ENCODE measurements at places on chromosomes 6 and 20.

GRCh38 chr6:23377830-23378229 lies 748.2 kb upstream of the NRSN1 start:
- DNase-seq = no peak

DNA sequence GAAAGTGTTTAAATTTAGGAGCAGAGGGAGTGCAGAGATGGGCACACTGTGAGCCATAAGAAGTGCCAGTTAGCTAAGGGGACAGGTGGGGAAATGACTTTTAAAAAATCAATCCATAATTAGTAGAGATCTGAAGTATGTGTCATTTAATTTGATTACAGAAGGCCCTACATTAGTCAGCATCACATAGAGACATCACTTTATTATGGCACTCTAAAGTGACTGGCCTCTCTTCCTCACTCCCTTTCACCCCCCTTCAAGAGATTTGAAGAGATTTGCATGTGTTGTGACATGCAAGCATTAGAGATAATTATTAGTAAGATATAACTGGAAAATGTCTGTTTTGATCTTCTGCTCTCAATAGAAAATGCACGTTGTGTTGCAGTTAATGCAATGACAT lies 86.7 kb downstream of the SLX4IP start:
- no peak for DNase-seq

- no peak for DNase-seq
Measured at GRCh38 chr20:25273541-25274358, 25.9 kb downstream of the PYGB start.

DNA sequence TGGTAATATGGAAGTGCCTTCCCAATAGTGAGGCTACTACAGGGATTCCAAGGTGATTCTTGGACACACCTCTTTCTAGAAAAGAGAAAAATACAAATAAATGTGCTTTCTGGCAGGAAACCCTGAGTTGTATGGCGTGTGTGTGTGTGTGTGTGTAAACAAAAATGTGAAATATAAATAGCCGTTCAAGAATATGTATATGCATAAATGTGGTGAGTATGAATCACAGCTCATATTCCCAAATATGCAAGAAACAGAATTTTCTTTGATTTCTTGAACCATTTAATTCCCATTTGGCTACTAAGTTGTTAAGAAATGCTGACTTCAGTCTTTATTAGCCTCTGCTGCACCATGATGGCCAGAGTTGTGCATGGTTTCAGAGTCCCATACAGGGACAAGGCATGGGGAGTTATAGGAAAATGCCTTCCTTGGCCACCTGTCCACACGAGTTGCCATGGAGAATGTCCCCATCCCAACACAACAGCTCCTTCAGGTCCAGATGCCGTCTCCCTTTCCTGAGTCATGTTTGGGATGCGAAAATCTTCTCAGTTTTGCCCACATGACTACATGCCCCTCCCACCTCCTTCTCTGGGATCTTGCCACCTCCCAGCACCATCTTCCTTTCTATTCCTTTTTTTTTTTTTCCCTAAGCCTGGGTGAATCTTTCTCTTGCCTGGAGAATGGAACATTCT lies 312.4 kb upstream of the ECI2 start:
- DNase-seq = no peak

GRCh38 chr6:37946057-37946456 lies 126.5 kb downstream of the ZFAND3 start:
- no peak for DNase-seq

DNA sequence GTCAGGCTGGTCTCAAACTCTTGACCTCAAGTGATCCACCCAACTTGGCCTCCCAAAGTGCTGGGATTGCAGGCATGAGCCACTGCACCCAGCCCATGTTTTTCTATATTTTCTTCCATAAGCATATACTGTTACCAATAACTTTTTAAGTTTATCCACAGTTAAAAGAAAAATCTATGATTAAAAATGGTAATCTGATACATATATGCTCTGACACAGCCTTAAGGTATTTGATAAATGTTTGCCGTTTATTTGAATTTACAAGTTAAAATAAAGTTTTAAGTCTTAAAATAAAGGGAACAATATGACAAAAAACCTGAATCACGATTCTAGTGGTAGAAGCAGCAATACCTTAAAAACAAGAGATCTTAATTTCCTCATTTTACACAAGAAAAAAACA lies 5.2 kb downstream of the STK38 start:
- no peak for DNase-seq

DNA sequence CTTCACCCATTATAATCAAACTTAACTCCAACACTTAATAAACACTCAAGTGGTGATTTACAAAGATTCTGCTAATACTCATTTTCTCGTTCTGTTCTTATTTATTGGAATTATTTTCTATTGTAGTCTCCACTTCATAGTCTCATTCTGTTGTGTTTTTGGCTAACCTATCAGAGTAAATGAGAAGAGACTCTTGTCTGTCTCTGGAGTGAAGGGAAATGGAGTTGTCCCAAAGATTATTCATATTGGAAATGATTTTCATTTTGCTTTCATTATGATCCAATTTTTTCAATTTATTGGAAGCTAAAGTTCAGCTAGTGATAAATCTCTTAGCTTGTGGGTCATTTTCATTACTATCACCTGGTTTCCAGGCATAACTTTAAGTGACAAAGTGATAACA lies 454.9 kb upstream of the JAG1 start:
- DNase-seq = no peak

- no peak for DNase-seq
Measured at GRCh38 chr6:31170987-31171671, 647 bp upstream of the POU5F1 start.

DNA sequence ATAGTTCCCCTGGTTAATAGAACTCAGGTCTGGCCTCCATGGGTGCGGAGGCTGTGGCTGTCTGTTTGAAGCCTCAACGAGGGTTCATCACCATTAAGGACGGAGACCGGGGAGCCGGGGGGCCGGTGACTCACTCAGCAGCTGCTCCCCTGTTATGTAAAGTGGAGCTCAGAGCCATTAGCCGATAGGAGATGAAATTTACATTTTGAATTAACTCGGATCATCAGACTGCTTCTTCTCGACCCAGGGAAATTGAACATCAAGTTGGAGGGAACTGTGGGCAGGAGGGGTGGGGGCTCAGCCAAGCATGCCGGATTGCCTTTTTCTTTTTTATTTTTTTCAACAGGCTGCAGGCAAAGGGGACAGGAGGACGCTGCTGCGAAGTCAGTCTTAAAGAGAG lies 12.3 kb downstream of the PCK1 start:
- no peak for DNase-seq

- no peak for DNase-seq
Measured at GRCh38 chr6:85193339-85193738, 256.5 kb upstream of the NT5E start.

Measured in DMS79 treated with DMSO at 0.1 percent for 48 hours (cell line).